ENCODE measurements at places on chromosomes 5 and 9.

GRCh38 chr9:13113751-13114150, 165.7 kb downstream of the MPDZ start:
- peak; percentile 36 for DNase-seq

GRCh38 chr9:18638371-18639249, 164.7 kb downstream of the ADAMTSL1 start:
- no peak for DNase-seq

GRCh38 chr9:129851821-129852220, 16.6 kb downstream of the USP20 start:
- DNase-seq: no peak

DNA sequence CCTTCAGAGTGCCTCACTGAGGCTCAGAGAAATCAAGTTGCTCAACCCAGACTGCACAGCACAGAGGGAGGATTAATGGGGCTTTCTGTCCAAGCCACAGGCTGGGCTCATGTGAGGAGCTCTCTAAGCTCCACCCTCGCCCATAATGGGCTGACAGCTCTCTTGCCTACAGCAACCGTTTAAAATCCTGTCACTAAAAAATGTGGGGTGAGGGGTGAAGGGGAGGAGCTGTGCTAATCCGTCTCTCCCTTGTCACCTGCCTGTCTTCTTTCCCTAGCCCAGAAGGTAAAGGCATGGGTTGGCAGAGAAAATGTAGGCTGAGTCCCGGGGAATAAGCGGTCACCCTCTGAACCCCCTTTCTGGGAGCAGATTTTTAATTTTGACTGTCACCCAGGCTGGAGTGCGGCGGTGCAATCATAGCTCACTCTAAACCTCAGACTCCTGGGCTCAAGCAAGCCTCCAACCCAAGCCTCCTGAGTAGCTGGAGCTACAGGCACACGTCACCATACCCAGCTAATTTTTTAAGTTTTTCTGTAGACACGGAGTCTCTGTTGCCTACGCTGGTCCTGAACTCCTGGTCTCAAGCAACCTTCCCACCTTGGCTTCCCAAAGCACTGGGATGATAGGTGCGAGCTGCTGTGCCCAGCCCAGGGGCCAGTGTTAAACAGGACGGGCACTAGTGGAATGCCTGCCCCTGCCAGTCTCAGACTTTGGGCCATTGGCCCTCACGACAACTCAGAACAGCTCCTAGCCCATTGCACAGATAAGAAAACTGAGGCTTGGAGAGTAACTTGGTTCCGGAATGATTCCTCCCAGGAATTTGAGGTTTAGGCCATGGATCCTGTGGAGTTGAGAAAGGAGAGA, 89.5 kb downstream of the LMX1B start:
- no peak for DNase-seq
